Naive B cell (primary cell): ENCODE measurements at places on chromosomes 13 and 19. TPM values are rescaled to one million over a fixed set of nuclear protein-coding genes. Genes with fewer than 3 reads are reported as not detected.

SLC5A5 gene
- polyA plus RNA-seq = 0.17 TPM

URAD gene
- not detected for polyA plus RNA-seq

SGCG gene
- polyA plus RNA-seq = not detected

DNA sequence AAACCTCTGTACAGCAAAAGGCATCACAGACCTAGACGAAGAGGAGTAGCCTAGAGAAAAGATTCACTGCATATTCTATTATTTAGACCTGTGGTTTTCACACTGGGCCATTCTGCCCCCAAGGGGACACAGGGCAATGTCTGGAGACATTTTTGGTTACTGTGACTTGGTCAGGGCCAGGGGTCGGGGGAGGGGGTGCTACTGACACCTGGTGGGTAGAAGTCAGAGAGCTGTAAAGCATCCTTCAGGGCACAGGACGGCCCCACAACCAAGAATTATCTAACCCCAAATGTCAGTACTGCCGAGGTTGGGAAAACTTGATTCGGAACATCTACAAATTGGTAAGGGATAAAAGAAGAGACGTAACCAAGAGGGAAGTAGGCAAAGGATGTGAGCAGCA, 11.3 kb downstream of the ELAVL1 start:
- peaks cover 49% of the 10 kb centered on the region for H3K4me1 ChIP-seq
- no peak for DNase-seq
- peaks cover 9% of the 10 kb centered on the region for H3K36me3 ChIP-seq
- no peak overlapping the region for H3K4me3 ChIP-seq

- no peaks in the 10 kb centered on the region for H3K27me3 ChIP-seq
- no peak overlapping the region for H3K27ac ChIP-seq
- no peaks in the 10 kb centered on the region for H3K4me1 ChIP-seq
- no peak overlapping the region for H3K4me3 ChIP-seq
- no peak for DNase-seq
Measured at GRCh38 chr19:30781519-30781918, 409.3 kb downstream of the ZNF536 start.
